ENCODE measurements at places on chromosomes 1 and 21.
A peak's percentile ranks its signal among the peaks of the same experiment; 100 is the strongest.

GRCh38 chr1:84720221-84720780 is 30.0 kb upstream of the SSX2IP start:
- DNase-seq, result no peak

GRCh38 chr1:51063121-51063520 is 38.9 kb upstream of the C1orf185 start:
- no peak for DNase-seq

DNA sequence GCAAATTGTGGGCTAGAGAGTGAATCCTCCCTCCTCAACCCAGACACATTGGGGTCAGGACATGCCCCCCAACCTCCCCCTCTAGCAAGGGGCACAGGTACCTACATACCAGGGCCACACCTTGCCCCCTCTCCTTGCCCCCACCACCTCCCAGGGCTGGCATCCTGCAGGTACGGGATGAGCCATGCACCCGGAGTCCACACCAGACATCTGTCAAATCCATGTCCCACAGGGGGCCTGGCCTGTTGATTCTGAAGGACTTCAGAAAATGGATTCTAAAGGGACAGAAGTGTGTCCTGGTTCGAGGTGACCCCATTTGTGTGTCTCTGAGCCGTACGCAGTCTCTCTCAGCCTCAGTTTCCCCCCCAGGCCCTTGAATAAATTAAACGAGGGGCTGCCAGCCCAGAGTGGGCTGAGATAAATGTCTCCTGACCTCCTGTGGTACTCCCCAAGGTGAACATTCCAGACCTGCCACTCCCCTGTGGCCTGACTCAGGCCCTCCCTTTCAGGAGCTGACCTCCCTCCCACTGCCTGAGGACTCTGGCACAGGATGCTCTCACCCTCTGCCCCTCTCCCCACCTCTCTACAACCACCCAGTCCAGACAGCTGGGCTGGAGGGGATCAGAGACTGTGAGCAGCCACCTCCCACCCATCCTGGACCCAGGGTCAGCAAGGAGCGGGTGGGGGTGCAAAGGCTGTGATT is 94.5 kb downstream of the EPHB2 start:
- no peak for DNase-seq

DNA sequence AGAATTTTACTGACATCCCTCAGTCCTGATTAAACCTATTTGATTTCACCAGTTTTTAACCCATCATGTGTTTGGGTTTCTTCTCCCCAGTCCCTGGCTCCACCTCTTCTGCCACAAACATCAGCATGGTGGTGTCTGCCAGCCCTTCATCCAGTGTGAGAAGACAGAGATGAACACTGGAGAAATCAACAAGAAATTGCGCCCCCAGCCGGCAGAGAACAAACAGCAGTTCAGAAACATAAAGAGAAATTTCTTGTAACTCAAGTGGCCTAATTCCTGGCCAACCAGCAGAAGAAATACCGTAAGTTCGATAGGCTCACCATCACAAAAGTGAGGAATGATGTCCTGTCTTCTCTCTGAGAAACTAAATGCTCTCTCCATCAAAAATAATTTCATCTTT is 18.3 kb downstream of the S100A11 start:
- DNase-seq, result no peak

DNA sequence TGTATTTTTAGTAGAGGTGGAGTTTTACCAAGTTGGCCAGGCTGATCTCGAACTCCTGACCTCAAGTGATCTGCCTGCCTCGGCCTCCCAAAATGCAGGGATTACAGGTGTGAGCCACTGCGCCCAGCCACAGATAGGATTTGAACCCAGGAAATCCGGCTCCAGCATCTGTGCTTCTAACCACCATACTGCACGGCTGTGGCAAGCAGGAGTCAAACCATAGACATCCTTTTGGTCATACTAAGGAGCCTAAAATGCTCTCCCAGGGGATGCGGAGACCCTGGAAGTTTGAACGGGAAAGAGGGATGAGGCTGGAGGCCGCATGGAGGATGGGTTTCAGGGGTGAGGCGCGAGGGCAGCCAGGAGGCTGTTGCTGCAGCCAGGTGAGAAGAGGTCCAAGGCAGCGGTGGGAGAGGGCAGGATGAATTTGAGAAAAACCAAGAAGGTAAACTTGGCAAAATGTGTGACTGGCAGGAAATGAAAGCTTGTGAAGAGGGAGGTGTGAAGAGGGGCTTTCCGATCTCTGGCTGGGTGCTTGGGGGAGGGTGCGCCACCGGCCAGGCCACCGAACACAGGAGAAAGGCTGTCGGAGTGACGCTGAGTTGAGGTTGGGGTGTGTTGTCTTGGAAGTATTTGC is 24.0 kb upstream of the CDK18 start:
- DNase-seq, result no peak

DNA sequence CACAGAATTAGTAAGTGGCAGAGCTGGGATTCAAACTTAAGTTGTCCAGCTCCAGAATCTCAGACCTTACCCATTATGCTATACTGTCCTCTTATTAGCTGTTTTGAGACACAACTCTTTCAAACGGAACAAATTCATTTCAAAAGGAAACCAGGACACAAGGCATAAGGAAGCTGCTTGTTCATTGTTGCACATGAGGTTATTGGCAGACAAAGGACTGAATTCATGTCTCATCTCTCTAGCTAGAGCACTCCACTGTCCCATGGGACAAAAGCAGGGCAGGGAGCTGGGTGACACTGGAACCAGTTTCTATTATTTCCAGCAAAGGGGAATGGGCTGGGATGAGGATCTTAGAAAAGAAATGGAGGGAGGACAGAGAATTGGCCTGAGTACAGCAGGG is 26.4 kb downstream of the CHI3L2 start:
- no peak for DNase-seq

DNA sequence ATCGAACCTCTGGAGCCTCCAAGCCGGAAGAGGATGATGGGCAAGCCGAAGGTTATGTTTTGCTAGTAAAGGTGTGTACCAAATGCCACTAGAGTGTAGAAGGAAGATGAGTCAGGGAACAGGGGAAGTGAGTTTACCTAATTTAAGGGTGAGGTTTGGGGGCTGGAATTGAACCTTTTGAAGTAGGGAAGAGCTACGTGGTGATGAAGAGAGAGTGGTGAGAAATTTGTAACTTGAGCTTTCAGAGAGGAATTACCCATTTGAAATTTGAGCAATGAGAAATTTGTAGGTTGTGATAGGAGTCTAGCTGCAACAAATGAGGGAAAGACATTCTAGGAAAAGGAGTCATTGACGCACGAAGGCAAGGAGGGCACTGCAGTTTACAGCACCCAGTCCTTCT is 70.0 kb upstream of the TENT5C start:
- peak; percentile 10 for DNase-seq

DNA sequence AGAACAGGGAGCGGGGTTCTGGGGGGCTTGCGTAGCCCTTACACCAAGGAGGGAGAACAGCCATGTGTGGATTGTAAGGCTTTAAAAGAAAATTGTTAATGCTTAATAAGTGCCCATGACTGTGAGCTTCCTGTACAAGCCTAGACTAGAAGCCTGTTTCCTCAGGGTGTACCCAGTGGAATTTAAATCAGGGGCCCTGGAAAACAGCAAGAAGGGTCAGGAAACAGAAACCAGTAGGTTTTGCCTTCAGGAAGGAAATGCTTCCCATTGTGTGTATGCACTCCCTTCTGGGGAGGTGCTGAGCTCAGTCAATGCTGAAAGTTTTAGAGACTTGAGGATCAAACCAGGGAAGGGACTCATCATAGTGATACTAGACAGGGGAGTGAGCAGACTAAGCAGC is 12.7 kb downstream of the UTP11 start:
- DNase-seq, result no peak

DNA sequence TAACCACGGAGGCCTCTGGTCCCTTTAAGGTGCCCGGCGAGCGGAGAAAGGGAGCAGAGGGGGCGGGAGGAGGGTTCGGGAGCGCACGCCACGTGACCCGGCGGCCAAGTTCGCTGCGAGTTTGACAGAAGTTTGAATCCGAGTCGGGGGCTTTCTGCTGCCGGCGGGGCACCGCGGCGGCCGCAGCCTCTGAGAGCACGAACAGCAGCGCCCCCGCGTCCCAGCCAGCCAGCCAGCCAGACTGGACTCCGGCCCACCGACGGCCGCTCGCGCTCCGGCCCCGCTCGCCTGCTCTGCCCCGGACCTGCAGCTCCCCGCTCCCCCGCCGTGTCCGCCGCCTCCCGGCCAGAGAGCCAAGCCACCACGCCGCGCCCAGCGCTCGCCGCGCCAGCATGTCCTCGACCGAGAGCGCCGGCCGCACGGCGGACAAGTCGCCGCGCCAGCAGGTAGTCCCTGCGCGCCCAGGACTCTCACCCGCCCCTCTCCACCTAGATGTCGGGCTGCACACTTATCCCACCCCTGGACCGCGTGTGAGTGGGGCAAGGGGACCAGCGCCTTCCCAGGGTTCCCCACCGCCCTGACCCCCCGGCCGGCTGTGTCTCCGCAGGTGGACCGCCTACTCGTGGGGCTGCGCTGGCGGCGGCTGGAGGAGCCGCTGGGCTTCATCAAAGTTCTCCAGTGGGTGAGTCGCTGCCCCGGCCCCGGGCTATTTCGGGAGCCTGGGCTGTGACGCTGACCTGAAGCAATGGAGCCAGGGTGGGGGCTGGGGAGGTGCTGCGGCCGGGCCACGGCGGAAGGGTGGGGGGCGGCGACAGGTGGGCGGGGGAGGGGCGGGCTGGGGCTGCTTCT is at the start of gene SYPL2:
Gene SYPL2, plus strand, starts transcription at position 95 of the 849 bp plus-strand sequence. Its CDS starts 298 bp downstream, at position 393.
- DNase-seq, result no peak

DNA sequence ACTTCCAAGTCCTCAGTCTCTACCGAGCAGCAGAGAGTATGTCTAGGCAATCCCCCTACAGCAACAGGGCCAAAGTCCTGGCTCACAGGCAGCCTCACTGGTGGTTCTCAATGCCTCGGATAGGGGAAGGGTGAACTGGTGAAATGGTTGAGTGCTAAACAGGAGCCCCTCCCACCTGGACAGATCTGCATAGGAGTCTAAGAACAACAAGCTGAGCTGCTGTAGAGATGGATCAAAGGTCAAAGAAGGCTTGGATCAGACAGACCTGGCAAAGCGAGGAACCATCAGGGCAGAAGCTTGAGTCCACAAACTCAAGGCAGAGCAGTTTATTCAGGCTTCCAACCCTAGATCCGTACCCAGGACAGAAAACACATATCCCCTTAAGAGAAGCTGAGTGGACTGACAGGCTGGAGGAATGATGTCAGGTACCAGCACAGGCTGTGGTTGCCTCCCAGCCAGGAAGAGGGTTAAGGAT is 31.8 kb downstream of the RABIF start:
- no peak for DNase-seq

DNA sequence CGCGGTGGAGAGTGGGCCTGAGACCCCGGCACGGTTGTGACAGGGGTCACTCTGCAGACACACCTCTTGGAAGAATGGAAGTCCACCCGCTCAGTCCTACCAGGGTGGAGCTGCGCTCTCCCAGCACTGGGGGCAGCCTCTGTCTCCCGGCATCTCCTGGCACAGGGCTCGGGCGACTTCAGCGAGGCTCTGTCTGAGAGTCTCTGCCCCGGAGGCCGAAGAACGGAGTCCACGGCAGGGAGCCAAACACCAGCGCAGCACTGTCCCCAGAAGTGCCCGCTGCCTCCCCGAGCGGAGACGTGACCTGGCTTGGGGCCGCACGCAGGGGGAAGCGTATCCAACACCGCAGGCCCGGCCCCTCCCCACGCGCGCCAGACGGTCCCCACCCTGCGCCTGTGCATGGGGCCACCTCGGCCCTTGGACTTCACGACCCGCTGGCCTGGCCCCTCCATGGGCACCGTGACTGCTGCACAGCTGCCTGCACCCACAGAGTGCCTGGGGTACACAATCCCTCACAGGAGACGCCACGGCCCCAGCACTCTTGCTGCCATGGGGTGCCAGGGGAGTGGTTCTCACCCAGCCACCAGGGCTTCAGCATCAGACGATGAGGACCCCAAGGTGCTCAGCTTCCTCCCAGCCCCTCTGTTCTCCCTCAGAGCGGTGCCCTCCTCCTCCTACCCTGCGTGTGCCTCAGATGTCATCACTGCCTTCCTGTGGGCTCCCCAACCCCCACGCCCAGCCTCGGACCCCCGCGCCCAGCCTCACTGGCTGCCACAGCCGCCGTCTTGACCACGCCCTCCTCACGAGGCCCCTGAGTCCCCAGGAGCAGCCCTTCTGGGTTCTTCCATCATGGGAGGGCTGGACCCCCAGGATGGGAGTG is 14.9 kb upstream of the RNF223 start:
- no peak for DNase-seq

- no peak for DNase-seq
Measured at GRCh38 chr1:2156866-2157265, 37.7 kb downstream of the FAAP20 start.

DNA sequence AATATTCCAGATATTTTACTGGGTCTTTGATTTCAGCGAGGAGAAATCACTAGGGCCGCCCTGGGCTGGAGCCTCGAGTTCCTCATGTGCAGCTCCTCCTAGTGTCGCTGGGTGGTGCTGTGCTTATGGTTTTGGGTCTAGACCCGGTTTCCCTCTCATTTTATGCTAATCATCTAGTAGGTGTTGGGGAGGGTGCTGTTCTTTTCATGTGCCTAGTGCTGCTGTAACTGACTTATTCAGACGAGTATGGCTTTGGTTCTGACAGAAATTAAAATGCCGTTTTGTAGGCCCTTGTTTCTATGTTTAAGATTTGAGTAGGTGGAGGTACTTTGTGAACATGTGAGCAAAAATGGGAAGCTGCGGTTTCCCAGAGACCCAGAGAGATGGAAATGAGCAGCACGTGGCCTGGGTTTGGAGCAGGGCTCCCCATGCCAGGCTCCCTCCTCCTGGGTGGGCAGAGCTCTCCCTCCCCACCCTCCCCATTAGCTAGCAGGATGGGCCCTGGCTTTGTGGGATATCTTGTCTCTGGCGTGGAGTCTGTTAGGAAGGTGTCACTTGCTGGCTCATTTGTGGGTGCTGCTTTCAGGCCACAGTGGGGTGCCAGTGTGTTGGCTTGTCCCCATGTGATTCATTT is 74.0 kb upstream of the GPR88 start:
- DNase-seq, result peak; percentile 51

DNA sequence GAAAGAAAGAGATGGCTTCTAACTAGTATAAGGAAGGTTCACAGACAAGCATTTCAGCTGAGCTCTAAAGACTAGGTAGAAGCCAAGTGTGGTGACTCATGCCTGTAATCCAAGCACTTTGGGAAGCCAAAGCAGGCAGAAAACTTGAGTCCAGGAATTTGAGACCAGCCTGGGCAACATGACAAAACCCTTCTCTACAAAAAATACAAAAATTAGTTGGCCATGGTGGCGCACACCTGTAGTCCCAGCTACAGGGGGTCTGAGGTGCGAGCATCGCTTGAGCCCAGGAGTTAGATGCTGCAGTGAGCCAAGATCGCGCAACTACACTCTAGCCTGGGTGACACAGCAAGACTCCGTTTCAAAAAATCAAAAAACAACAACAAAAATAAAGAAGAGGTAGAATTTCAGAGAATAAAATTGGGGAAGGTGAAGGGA is 27.8 kb downstream of the FBXO42 start:
- DNase-seq, result no peak

GRCh38 chr1:228989992-228990827 is 254.9 kb downstream of the RHOU start:
- DNase-seq, result peak; percentile 41

DNA sequence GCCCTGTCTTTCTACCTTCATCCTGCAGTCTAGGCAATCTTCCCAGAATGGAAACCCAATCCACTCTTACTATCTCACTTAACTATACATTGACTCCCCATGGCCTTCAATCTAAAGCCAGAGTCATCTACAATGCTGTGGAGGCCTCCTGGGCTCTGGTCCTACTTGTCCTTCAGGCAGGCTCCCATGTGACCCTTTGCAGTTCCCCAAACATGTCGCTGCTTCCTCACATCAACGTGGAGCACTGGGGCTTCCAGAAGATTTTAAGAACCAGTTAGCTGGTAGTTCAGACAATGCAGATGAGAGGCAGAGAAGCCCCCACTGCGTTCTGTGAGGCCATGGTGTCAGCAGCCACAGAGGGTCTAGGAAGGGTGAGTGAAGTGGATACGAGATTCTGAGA is 18.6 kb downstream of the LYPD8 start:
- DNase-seq, result no peak

Data from Jurkat, Clone E6-1 (cell line).